ENCODE measurements at places on chromosomes 2 and 18.

- DNase-seq = peak; percentile 18
Observed at GRCh38 chr18:54004828-54005227, 219.6 kb downstream of the MBD2 start.

DNA sequence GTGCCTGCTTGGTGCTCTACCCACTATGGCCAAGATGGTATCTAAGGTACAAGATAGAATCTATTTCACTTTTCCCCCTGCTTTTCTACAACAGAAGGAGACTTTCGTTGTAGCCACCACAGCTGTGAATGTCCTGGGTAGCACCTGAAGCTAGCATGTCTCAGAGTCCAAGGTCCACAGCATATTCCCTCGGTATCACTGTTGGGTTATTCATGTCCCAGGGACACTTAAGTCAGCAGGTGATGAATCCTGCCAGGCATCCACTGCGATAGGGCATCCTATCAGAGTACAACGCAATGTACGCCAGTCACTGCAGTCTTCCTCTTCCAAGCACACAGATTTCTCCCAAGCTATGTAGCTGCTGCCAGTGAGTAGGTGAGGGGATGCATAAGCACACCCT lies 129.1 kb upstream of the LINC00305 start:
- no peak for DNase-seq

DNA sequence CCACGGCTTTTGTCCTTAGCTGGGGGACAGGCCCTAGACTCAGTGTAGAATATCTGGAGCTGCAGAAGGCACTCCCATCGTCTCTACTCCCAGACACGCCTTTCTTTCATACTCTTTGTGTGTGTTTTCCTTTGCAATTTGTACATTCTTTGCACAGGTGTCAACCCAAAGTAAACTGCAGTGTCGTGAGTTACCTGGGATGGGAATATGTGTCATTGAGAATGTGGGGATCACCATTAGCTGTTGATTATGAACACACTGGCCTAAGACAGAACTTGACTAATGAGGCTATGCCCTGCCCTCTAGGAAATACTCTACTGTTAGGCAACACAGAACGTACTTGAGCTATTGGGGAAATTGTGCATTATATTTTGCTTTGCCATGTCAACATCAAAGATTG lies 233.3 kb downstream of the SETBP1 start:
- no peak for DNase-seq

DNA sequence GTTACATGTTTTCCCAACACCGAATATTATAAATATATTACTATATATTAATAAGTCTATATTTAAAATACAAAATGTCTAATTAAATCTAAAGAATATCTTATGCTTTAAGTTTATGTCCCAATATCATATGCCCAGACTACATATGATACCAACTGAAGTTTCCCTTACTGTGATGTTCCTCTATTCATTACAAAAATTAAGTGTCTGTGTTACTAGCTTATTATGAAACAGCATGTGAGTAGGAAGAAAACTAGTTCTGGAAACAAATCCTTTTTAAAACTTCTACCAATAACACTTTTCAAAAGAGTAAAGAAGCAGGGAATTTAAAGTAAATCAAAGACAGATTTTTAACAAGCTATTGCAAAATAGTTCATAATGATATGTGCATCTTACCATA lies 17.8 kb downstream of the HNRNPLL start:
- no peak for DNase-seq

DNA sequence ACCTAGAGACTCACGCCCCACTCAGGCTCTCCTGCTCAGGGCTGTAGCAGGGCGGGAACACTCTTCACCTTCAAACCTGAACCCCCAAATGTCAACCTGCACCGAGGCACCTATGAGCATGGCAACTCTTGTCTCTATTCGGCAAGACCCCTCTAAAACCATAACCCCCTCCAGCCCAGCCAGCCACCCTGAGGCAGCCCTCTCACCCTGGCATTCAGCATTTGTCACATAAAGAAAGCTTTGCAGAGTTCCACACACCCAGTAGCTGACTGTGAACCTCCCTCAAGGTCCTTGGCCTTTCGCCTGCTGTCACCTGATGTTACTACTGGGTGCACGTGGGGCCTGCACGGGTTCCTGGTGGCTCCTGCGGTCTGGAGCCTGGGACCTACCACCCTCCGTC lies 97.2 kb upstream of the ALKAL2 start:
- no peak for DNase-seq

DNA sequence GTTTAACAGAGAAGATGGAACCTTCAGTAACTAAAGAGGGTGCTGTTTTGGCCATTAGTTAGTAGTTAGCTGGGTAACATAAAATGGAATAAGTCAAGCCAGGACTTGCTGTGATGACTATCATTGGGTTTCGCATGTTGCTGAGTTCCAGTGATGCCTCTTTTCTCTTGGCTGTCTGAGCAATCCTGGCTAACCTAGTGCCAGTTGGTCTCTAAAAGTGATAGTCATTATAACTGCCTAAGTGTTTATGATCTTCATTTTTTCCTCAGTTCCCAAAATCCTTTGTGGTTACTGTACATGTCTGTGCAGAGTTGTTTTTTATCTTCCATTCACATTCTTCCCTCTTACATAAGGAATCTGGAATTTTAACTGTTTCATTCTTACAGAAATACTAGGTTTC lies 33.4 kb downstream of the WDR43 start:
- no peak for DNase-seq

GRCh38 chr2:26561376-26561775 lies 79.8 kb downstream of the CIB4 start:
- no peak for DNase-seq

GRCh38 chr2:37917281-37918228 lies 7.5 kb upstream of the RMDN2 start:
- DNase-seq = no peak

DNA sequence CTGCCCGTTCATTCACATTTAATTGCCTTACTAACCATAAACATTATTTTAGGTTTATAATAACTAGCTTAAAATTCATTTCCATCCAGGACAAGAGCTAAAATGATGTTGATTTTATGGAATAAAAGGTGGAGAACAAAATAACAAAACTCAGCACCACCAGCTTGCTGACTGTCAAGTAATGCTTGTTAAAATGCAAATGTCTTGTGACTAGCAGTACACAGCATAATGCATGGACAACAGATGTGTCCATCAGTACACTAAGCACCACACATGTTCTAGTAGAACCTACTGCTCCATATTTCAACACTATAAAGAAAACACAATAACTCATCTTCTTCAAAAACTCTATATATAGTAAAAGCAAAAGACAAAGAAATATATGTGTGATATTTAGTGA lies 224.7 kb upstream of the SMAD7 start:
- DNase-seq = no peak

- DNase-seq = no peak
Observed at GRCh38 chr2:66460031-66460430, 25.1 kb downstream of the MEIS1 start.

GRCh38 chr2:178069551-178069950 lies 3.0 kb downstream of the PDE11A start:
- no peak for DNase-seq

DNA sequence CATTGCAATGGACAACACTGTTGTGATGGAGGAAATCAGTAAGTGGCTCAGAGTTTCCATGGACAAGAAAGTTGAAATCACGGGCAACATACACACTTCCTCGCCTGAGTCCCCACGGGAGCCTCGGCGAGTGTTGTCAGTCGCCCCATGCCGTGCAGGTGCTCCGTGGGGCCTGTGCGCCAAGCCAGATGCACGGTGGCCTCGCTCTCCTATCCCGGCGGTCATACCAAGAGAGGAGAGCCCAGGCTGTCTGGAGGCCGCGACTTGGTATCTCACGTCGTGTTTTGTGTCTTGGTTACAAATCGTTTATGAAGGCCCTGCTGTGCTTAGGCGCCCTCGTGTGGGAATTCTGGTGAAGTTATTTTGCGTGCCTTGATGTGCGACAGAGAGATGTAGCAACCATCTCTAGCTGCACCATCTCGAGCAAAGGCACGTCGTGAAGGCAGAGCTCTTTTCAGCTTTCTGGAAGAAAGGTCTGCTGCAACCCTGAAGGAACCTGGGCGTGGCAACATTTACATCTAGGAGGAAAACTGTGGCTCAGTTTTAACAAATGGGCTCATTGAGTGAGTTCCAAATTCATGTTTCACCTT lies 21.8 kb downstream of the ATG4B start:
- no peak for DNase-seq

DNA sequence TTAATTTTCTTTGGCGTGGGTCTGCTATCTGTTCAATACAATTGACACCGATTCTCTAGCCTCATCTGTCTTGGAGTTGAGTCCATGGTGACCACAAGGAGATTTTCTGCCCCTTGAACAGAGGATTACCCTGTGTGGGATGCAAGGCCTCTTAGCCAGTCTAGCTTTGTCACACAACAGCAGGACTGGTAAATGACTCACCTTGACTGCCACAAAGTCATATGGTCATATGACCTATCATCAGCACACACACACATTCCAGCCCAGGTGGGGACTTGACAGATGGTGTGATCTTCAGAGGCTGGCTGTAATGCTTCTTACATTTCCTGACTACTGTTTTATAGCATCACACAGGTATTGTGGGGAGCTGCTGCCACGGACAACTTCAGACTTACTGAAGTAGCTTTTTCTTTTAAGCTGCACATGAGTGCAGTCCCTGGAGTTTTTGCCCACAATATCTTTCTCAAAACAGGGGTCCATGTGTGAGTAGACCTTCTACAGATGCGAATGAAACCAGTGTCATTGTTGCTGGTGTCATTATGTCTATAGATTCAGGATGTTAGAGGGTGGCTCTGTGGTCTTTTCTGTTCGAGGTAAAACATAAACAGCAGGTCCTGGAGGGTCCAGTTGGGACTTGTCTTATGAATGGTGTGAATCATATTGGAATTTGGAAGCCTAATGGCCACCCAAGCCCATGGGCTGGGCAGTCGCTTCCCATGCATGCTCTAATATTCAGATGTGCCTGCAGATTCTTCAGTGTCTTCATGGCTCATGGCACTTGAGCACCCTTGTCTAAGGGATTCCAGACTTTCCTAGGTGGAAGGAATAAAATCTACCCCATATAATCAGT lies 18.6 kb upstream of the ACOXL start:
- no peak for DNase-seq

DNA sequence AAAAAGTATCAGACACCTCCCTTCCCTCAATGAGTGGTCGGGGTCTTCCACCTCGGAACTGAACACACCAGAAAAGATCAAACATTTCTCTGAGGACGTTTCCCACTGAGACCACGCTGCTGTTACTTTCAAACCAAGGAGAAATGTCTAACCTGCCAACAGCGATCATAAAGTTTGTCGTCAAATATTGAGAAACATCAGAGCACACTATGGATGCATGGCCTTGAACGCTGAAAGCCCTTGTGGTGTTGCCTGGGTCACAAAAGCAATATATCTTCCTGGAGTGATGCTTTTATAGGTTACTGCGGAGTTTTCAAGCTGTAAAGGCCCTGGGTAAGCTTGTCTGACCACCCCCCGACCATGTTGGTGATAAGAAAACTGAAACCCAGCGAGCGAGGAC lies 70.2 kb upstream of the ID2 start:
- DNase-seq = no peak

DNA sequence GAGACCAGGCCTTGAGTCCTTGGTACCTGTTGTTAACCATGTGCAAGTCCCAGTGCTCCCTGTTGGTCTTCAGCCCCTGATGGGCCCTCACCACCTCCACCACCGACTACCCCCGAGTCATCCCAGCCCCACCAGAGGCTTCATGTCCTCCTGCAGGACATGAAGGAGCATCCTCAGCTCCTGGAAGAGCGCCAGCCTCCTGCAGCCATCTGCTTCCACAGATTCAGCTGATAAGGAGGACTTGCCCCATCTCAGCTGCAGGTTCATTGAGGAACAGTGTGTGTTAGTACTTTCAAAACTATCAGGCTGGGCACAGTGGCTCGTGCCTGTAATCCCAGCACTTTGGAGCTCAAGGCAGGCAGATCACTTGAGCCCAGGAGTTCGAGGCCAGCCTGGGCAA lies 151.9 kb downstream of the ATP9B start:
- no peak for DNase-seq

DNA sequence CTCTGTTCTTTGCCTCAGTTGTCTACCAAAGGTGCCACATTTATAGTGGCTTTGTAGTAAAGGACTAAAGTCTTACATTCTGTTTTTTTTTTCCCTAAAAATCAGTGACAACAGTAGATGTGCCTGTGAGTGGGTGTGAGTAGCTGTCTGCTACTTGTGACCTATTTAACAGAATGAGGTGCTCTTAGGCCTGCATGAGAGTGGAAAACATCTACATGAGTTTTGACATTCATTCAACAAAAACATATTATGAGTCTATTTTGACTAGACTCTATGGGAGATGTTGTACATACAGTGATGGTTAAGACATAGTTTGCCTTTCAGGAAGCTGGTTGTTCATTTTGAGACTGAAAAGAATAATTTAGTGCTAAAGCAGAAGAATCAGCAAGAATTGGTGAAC lies 36.7 kb downstream of the IL1R2 start:
- no peak for DNase-seq

DNA sequence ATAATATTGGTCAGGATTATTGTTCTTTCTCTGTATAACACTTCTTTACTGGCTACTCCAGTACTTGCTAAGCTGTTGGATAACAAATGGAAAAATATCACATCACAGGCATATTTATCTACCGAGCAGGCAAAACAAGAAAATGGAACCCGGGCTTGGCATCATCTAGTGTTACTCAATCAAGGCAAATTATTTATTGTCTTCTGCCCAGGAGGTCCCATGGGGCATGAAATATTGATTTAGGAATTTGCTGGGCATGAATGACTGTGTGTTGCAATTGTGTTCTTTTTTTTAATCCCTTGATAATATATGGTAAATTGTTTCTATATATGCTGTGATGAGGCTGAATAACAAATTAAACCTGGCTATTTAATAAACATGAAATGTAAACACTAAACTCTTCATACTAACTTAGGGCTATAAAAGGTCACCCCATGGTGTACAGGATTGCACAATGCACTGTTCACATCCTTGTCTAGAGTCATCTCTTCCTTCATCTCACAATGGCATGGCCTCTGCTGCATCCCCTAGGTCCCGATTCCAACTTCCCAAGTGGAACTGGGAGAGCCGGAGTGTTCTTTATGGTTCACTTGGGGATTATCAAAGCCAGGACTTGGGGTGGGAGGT lies 2.2 kb upstream of the PARD3B start:
- no peak for DNase-seq

- DNase-seq = no peak
Observed at GRCh38 chr2:109134741-109135358, 5.8 kb downstream of the SH3RF3 start.

GRCh38 chr2:98263362-98263761 lies 82.9 kb upstream of the CNGA3 start:
- no peak for DNase-seq

GRCh38 chr2:225112362-225113126 lies 70.3 kb upstream of the DOCK10 start:
- no peak for DNase-seq

- DNase-seq = no peak
Observed at GRCh38 chr2:102489646-102490045, 16.6 kb downstream of the SLC9A4 start.

GRCh38 chr2:15388406-15389325 lies 172.5 kb downstream of the NBAS start:
- DNase-seq = no peak

GRCh38 chr2:44429034-44429433 lies 67.3 kb downstream of the CAMKMT start:
- no peak for DNase-seq

GRCh38 chr2:207474863-207475485 lies 54.8 kb upstream of the CREB1 start:
- DNase-seq = no peak

GRCh38 chr2:110716959-110717645 lies 15.3 kb upstream of the ACOXL start:
- DNase-seq = no peak
